ENCODE measurements at places on chromosomes 13 and 19. TPM values are rescaled to one million over a fixed set of nuclear protein-coding genes. Genes with fewer than 3 reads are reported as not detected.
A peak's percentile ranks its signal among the peaks of the same experiment; 100 is the strongest.

MTMR6 gene
- 17.2 TPM for total RNA-seq

KCTD15 gene
- total RNA-seq, result 25.9 TPM

TNFAIP8L1 gene
- 10.0 TPM for total RNA-seq

LRCH1 gene
- total RNA-seq, result 14.1 TPM

ICAM3 gene
- 5.3 TPM for total RNA-seq

ZNF844 gene
- total RNA-seq, result 11.2 TPM

TNFSF9 gene
- total RNA-seq, result 2.3 TPM

MYBPC2 gene
- 0.16 TPM for total RNA-seq

ZNF649 gene
- 13.6 TPM for total RNA-seq

F7 gene
- total RNA-seq, result 24.0 TPM

IL11 gene
- 4.4 TPM for total RNA-seq

GTF3A gene
- total RNA-seq, result 63.2 TPM

DNA sequence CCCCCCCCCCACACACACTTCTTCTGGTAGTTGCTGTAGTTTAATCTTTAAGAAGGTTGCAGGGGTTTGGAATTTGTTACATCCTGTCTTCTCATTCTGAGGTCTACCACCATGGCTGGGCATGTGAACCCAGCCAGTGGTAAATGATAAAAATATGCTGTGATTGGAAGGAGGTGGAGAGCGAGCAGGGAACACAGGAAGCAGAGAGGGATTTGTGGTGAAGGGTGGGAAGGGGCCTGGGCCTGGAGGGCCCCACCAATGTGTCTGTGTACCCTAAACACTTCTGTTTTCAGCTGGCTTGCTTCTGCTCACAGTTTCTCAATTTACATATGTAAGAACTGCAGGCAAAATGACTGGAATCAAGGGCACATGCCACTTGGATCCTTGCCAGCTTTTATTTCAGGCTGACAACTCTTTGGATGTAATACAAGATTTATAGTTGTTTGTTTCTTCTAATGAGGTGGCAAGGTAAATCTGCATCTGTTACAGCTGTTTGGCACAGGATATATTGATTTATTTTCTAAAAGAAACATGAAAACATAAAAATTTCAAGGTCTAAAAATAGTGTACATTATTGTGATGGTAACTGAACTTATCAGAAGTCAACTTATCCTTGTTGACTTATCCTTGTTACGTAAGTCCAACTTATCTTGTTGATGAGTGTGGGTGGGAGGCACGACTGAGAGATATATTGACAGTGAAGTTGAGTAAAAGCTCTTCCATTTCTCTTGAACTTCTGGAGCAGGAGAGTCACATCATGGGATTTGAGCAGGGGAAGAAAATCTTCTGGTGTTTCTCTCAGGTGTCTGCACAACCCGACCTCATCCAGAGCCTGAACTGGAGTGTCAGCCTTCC is 313.2 kb downstream of the SHISA2 start:
- H3K27me3 ChIP-seq, result peaks cover under 1% of the 10 kb centered on the region
- no peak overlapping the region for H3K4me3 ChIP-seq
- no peak overlapping the region for H3K27ac ChIP-seq

GRCh38 chr13:89221557-89222158 is 1550.5 kb downstream of the SLITRK5 start:
- no peak overlapping the region for H3K27ac ChIP-seq
- no peaks in the 10 kb centered on the region for H3K27me3 ChIP-seq
- no peak overlapping the region for H3K4me3 ChIP-seq
- H3K36me3 ChIP-seq, result no peaks in the 10 kb centered on the region
- no peak for DNase-seq

- DNase-seq, result no peak
- no peak overlapping the region for H3K27ac ChIP-seq
- no peak overlapping the region for H3K4me3 ChIP-seq
- no peaks in the 10 kb centered on the region for H3K27me3 ChIP-seq
- H3K36me3 ChIP-seq, result no peaks in the 10 kb centered on the region
Observed at GRCh38 chr13:114007566-114007965, 33.7 kb upstream of the C13orf46 start.

DNA sequence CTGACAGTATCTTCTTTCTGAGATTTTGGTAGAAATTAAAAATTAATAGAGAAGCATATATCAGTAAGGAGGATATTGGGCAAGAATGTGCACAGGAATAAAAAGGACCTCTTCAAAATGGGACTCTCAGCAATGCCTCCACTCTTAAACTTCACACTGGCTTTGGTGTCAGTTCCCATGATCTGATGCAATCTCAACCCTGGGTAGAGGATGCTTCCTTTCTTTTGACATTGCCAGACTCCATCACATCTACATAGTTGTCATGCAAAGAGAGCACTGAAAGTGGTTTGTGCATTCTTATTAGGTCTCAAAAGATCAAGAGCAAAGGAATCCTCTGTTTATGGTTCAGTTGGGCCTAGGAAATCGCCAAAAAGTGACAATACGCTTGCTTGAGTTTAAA is 26.3 kb downstream of the STARD13 start:
- peak overlapping the region; percentile 49 for H3K27ac ChIP-seq
- no peak overlapping the region for H3K4me3 ChIP-seq
- no peaks in the 10 kb centered on the region for H3K27me3 ChIP-seq
- no peak for DNase-seq

DNA sequence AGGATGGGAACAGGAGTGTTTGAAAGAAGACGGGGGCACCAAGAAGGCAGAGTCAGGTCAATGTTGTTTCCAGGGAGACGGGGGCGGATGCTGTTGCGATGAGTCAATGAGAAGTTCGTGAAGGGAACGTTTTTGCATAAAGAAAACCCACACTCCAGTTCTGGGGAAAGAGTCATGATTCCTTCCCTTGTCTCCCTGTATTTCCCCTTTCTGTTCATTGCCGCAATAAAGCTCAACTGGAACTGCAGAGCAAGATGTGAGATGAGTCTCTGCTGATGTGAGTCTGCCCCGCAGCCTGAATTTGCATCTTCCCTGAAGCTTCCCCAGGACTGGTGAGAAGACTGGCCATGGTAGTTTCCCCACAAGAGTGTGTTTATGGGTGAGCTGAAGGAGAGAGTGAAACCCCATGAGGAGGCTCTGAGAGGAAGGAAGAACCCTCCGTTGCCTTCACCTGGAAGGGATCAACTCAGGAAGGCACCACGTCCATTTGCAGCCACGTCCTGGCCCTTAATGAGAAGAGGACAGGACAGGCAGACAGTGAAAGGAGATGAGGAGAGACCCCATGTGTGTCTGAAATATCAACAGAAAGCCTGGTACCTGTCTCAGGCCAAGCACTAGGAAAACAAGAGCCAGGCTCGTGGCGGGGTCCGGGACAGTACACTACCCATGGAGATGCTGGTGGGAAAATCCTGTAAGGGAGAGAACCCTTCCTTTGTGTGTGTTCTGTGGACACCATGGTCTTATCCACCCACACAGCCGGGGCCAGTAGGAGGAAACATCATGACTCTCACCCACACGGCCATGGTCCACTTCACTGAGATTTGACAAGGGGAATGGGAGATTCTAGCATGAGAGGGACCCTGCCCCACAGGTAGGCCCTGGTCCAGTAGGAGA is 13.7 kb downstream of the LILRA1 start:
- H3K36me3 ChIP-seq, result no peaks in the 10 kb centered on the region
- no peaks in the 10 kb centered on the region for H3K27me3 ChIP-seq
- H3K4me1 ChIP-seq, result no peaks in the 10 kb centered on the region
- no peak overlapping the region for H3K27ac ChIP-seq
- H3K4me3 ChIP-seq, result no peak overlapping the region

GRCh38 chr13:30638301-30638700 is 20.6 kb downstream of the USPL1 start:
- H3K4me3 ChIP-seq, result no peak overlapping the region
- H3K36me3 ChIP-seq, result no peaks in the 10 kb centered on the region
- no peaks in the 10 kb centered on the region for H3K4me1 ChIP-seq
- no peak overlapping the region for H3K27ac ChIP-seq
- no peak for DNase-seq
- H3K27me3 ChIP-seq, result no peaks in the 10 kb centered on the region

DNA sequence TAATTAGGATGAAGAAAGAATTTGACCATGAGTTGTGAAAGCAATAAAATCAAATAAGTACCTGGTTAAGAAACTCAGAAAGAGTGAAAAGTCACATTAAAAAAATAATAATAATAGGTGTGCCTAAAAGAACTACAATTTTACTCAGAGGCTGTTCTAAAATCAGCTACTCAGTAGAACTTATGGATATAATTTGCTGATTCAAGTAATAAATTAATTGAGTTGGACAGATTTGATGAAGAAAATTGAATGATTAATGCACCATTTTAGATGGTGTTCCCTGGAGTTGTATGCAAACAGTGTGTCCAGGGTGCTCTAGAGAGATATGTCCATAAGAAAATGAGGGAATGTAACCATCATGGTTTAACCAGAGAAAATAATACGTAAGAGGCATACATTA is 2852.5 kb downstream of the PCDH9 start:
- no peak for DNase-seq
- H3K4me1 ChIP-seq, result no peaks in the 10 kb centered on the region
- no peaks in the 10 kb centered on the region for H3K27me3 ChIP-seq
- H3K27ac ChIP-seq, result no peak overlapping the region
- no peak overlapping the region for H3K4me3 ChIP-seq

DNA sequence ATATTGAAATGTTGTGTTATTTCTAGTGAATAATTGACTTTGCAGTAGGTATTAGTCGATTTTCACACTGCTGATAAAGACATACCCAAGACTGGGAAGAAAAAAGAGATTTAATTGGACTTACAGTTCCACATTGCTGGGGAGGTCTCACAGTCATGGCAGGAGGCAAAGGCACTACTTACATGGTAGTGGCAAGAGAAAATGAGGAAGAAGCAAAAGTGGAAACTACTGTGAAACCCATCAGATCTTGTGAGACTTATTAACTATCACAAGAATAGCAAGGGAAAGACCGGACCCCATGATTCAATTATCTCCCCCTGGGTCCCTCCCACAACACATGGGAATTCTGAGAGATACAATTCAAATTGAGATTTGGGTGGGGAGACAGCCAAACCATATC is 9.9 kb upstream of the C5AR2 start:
- no peak overlapping the region for H3K27ac ChIP-seq
- H3K36me3 ChIP-seq, result no peaks in the 10 kb centered on the region
- H3K27me3 ChIP-seq, result no peaks in the 10 kb centered on the region
- no peak overlapping the region for H3K4me3 ChIP-seq
- no peaks in the 10 kb centered on the region for H3K4me1 ChIP-seq
- no peak for DNase-seq

GRCh38 chr19:34189199-34189916 is 17.1 kb downstream of the LSM14A start:
- H3K27ac ChIP-seq, result no peak overlapping the region
- DNase-seq, result no peak
- H3K4me1 ChIP-seq, result peaks cover 28% of the 10 kb centered on the region
- H3K36me3 ChIP-seq, result no peaks in the 10 kb centered on the region
- H3K27me3 ChIP-seq, result no peaks in the 10 kb centered on the region
- H3K4me3 ChIP-seq, result no peak overlapping the region

GRCh38 chr13:101520672-101521071 is 68.2 kb downstream of the ITGBL1 start:
- H3K27me3 ChIP-seq, result no peaks in the 10 kb centered on the region
- no peak overlapping the region for H3K4me3 ChIP-seq
- no peak overlapping the region for H3K27ac ChIP-seq

- DNase-seq, result no peak
- H3K36me3 ChIP-seq, result no peaks in the 10 kb centered on the region
- no peak overlapping the region for H3K27ac ChIP-seq
- H3K4me3 ChIP-seq, result no peak overlapping the region
- no peaks in the 10 kb centered on the region for H3K4me1 ChIP-seq
- H3K27me3 ChIP-seq, result no peaks in the 10 kb centered on the region
Observed at GRCh38 chr19:22606954-22607652, 27.0 kb upstream of the ZNF492 start.

DNA sequence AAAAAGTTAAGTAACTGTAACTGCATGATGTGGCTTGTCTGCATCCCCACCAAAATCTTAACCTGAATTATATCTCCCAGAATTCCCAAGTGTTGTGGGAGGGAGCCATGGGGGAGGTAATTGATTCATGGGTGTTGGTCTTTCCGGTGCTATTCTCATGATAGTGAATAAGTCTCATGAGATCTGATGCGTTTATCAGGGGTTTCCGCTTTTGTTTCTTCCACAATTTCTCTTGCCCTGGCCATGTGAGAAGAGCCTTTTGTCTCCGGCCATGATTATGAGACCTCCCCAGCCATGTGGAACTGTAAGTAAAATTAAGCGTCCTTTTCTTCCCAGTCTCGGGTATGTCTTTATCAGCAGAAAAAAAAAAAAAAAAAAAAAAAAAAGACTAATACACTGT is 385.8 kb downstream of the SLITRK1 start:
- no peak for DNase-seq
- H3K36me3 ChIP-seq, result no peaks in the 10 kb centered on the region
- H3K4me1 ChIP-seq, result no peaks in the 10 kb centered on the region
- H3K27ac ChIP-seq, result no peak overlapping the region

DNA sequence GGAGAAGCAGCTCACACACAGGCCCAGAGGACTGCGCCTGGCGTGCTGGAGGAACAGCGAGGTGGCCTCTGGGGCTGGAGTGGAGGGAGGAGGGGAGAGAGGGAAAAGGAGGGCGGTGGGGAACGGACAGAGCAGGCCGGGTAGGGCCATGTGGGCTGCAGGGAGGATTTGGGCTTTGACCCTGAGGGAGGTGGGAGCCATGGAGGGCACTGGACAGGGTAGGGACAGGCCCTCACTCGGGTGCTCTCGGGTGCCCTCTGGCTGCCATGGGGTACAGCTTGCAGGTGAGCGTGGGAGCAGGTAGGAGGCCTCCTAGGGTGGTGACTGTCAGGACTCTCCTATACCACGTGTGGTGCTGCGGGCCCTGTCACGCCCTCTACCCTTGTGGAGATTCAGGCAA is 22.8 kb downstream of the PLIN4 start:
- H3K4me1 ChIP-seq, result no peaks in the 10 kb centered on the region
- H3K27ac ChIP-seq, result no peak overlapping the region
- DNase-seq, result no peak

DNA sequence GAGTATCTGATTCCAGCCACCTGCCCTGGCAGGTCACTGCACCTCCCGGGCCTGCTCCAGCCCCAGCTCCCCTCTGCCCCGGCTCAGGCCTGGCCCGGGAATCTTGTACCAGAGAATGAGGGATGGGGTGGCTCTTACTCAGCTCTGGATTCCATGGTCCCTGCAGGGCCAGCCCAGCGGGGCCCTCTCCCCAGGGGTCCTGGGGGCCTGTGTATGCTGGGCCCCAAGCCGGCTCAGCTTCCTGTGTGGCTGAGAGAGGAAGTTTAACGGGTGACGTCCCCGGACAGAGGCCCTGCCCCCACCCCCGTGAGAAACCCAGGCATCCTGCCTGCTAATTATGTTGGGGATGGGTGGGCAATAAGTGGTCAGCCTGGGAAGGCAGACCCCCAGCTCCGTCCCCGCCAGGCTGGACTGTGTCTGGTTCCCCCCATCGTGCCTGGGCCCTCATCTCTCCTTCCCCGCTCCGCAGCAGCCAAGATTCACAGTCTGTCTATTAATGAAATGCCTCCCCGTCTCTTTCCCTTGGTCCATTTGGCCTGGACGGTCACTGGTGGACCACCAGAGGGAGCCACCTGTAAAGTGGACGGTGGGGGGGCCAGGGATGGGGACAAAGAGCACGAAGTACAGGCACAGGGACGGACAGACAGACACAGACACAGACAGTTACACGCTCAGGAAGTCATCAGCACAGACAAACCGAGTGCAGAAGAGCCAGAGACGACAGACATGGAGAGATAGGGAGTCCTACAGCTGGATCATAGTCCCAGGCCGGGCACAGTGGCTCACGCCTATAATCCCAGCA is at the start of gene DENND1C:
TSS of gene DENND1C (minus strand) at position 247 of the 802 bp plus-strand sequence. CDS start at position 155, 92 bp downstream.
- no peak within 1 kb of the TSS for H3K27ac ChIP-seq
- H3K27me3 ChIP-seq, result no peaks in the 10 kb centered on the region
- H3K4me1 ChIP-seq, result no peaks in the 10 kb centered on the region
- peak; percentile 45 for DNase-seq
- H3K4me3 ChIP-seq, result no peak within 1 kb of the TSS
- H3K36me3 ChIP-seq, result no peaks in the 10 kb centered on the region
